ENCODE measurements at places on chromosomes 16 and 17.

- no peak for DNase-seq
Observed at GRCh38 chr16:50299508-50300105, 33.3 kb downstream of the ADCY7 start.

DNA sequence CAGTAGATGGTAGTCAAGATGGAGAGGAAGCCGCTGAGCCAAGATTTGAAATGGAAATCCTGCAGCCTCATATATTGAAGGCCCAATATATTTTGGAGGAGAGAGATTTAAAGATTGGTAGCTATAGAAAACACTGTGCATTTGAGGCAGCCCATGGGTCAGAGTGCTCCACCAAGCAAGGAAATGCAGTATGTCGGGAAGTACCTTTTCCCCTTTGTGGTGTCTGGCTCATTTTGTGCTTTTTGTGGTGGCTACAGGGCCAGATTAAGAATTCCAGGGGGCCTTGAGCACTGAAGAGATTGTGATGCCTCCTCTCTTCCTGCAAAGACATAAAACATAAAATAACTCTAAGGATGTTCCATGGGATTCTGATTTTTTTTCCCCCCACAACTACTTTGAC, 39.6 kb downstream of the CDRT15 start:
- DNase-seq = no peak

DNA sequence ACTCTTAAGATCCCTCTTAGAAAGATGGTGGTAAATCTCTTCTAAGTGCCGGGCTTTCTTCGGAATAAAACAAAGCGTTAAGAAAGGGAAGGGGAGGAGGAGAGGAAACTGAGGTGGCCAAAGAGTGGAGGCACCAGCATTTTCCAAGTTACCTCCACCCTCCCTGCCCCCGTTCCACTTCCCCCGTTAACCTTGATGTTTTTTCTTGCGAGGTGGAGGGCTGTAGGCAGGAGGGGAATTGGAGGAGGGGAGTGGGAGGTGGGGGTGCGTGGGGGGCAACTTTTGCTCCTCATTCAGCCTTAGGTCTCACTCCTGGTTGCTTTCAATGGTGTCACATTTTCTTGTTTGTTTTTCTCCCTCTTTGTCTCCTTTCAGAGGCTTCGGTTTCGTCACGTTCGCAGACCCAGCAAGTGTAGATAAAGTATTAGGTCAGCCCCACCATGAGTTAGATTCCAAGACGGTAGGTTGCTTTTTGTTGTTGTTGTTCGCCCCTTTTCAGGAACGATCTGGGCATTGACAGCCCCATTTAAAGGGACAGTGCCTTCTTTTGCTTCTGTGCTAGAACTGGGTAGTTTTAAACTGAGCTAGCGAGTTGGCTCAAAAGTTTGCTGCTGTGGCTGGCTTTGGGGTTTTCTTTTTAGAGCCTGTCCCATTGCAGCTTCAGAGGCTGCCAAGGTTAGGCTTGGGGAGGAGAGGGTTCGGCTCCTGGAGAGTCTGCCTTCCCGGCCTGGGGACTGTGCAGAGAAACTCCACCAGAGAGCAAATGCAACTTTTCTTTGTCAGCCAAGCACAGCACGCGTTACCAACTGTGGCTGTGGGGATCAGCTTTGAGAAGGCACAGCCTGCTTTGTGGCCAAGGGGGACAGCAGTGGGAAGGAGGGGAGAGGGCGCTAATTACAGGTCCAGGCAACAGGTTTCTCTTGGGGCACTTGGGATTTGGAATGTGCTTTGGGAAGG, 1.9 kb downstream of the MSI2 start:
- no peak for DNase-seq

DNA sequence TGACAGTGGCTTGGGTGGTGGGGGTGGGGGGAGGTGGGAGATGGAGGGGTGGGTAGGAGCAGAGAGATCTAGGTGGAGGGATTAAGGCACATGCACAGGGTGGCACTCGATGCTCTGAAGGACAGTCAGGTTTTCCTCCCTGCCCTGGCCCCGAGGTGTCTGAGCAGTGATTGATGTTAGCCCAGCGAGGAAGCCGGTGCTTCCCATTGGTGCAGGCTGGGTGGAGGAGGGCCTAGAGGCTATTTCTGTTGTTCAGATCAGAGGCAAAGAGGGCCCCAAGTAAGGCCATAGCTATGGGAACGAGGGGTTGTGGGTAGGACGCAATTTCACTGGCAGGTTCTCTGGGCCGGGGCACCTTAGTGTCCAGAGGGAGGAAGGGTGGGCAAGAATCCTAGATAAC, 23.1 kb downstream of the CACNA1G start:
- DNase-seq = no peak

DNA sequence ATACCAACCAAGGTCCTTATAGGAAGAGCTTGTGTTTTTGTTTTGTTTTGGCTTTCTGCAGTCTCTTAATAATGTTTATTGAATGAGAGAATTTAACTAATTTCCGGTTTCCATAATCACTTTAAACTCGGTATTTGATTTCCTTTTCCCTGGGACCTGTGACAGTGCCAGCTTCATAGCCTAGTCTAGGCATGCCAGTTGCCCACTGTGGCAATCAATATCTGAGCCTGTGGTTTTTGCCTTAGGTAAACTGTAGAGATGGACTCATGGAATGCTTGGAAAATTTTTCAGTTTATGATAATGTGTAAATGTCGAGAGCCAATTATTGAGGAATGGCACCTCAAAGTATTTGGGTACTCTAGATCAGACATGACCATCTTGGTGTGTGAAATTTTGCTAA, 78.2 kb downstream of the FTO start:
- no peak for DNase-seq

GRCh38 chr17:66230922-66231591, 1.8 kb upstream of the APOH start:
- no peak for DNase-seq

DNA sequence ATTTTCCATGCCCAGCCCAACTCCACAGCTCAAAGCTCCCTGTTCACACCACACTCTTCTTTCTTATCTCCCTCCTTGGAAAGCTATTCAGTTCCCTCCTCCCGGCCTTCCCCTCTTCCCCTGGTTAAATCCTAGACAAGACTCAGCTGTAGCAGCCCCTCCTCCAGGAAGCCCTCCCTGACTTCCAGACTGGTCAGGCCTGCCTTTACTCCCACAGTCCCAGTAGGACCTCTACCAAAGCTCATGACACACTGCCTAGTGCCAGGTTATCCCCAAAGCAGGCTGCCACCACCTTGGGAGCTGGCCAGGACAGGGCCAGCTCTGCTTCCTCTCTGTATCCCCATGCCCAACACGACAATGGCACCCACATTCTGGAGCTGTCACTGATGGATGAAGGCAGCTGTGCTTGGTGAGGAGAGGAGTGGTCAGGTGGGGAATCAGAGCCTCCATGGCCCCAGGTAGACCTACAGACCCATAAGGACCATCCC, 50.0 kb downstream of the BEAN1 start:
- no peak for DNase-seq

- DNase-seq = no peak
Observed at GRCh38 chr17:65990593-65990992, 201.3 kb downstream of the CEP112 start.
